IMR-90 (cell line): ENCODE measurements at places on chromosomes 2 and 18. TPM values are rescaled to one million over a fixed set of nuclear protein-coding genes. Genes with fewer than 3 reads are reported as not detected.

FBLN7 gene
- under 0.01 and 0.18 TPM in 2 replicates for total RNA-seq

SKA1 gene
- 5.9 and 13.9 TPM in 2 replicates for total RNA-seq

AMMECR1L gene
- total RNA-seq: 14.0 and 16.1 TPM in 2 replicates

C2orf15 gene
- under 0.01 TPM in 1 of 2 replicates, not detected in the other for total RNA-seq

VWA3B gene
- not detected in 2 replicates for total RNA-seq

HOXD13 gene
- not detected in 2 replicates for total RNA-seq

SH3YL1 gene
- 18.1 and 25.3 TPM in 2 replicates for total RNA-seq

TBR1 gene
- not detected in 2 replicates for total RNA-seq

CFAP53 gene
- total RNA-seq: under 0.01 TPM in 2 replicates

ERMN gene
- total RNA-seq: not detected in 2 replicates

NEU4 gene
- total RNA-seq: not detected in 2 replicates

ABCG5 gene
- total RNA-seq: not detected in 2 replicates

CD226 gene
- total RNA-seq: under 0.01 and 1.1 TPM in 2 replicates

PPP1R1C gene
- total RNA-seq: 0.28 and 0.36 TPM in 2 replicates

SLC5A7 gene
- total RNA-seq: not detected in 2 replicates

PDE1A gene
- total RNA-seq: 0.83 and 0.90 TPM in 2 replicates

CRYGA gene
- total RNA-seq: not detected in 2 replicates

TXNDC2 gene
- under 0.01 and 0.18 TPM in 2 replicates for total RNA-seq

EFR3B gene
- 0.90 and 1.1 TPM in 2 replicates for total RNA-seq

GATA6 gene
- total RNA-seq: 2.5 and 3.3 TPM in 2 replicates

MC5R gene
- not detected in 2 replicates for total RNA-seq

COL6A3 gene
- total RNA-seq: 1,501 and 1,855 TPM in 2 replicates

INHA gene
- total RNA-seq: not detected in 2 replicates

FEV gene
- not detected in 2 replicates for total RNA-seq

POTEE gene
- total RNA-seq: not detected in 2 replicates

FLACC1 gene
- 0.54 and 0.56 TPM in 2 replicates for total RNA-seq

DOK6 gene
- total RNA-seq: 2.7 and 3.9 TPM in 2 replicates

NYAP2 gene
- total RNA-seq: not detected in 2 replicates

AGXT gene
- total RNA-seq: not detected in 2 replicates

GALNT14 gene
- 0.18 TPM in 1 of 2 replicates, not detected in the other for total RNA-seq

PER2 gene
- 2.8 and 3.2 TPM in 2 replicates for total RNA-seq

KYNU gene
- 2.2 and 2.9 TPM in 2 replicates for total RNA-seq

MGAT4A gene
- under 0.01 TPM in 2 replicates for total RNA-seq

TGFA gene
- total RNA-seq: not detected in 2 replicates

GKN2 gene
- total RNA-seq: not detected in 2 replicates

DARS1 gene
- 66.5 and 136 TPM in 2 replicates for total RNA-seq

TNFRSF11A gene
- total RNA-seq: under 0.01 TPM in 1 of 2 replicates, not detected in the other

WNT10A gene
- not detected in 2 replicates for total RNA-seq

PAX8 gene
- total RNA-seq: 0.18 and 0.28 TPM in 2 replicates

ALLC gene
- total RNA-seq: not detected in 2 replicates

LOXHD1 gene
- not detected in 2 replicates for total RNA-seq

UGT1A3 gene
- total RNA-seq: not detected in 2 replicates

DYNAP gene
- total RNA-seq: not detected in 2 replicates

CELF4 gene
- total RNA-seq: not detected in 2 replicates

CFAP221 gene
- not detected in 2 replicates for total RNA-seq

IL1F10 gene
- total RNA-seq: not detected in 2 replicates

HOXD8 gene
- not detected in 2 replicates for total RNA-seq

GCG gene
- total RNA-seq: not detected in 2 replicates

UPP2 gene
- total RNA-seq: not detected in 2 replicates

SERPINB11 gene
- total RNA-seq: 0.18 TPM in 1 of 2 replicates, not detected in the other

RGPD4 gene
- total RNA-seq: not detected in 2 replicates

GPN1 gene
- total RNA-seq: 53.0 and 63.8 TPM in 2 replicates

ZBTB7C gene
- not detected in 2 replicates for total RNA-seq

TSN gene
- 56.3 and 57.5 TPM in 2 replicates for total RNA-seq

NAT8 gene
- not detected in 2 replicates for total RNA-seq

FIGN gene
- total RNA-seq: 0.56 and 0.90 TPM in 2 replicates

EVX2 gene
- not detected in 2 replicates for total RNA-seq

C2orf72 gene
- 0.18 TPM in 1 of 2 replicates, not detected in the other for total RNA-seq

POMC gene
- total RNA-seq: not detected in 2 replicates
